ENCODE measurements at places on chromosomes 11 and 22.

- no peaks in the 10 kb centered on the region for H3K36me3 ChIP-seq
- H3K4me1 ChIP-seq: no peaks in the 10 kb centered on the region
Measured at GRCh38 chr11:77269484-77270123, 31.9 kb downstream of the GDPD4 start.

DNA sequence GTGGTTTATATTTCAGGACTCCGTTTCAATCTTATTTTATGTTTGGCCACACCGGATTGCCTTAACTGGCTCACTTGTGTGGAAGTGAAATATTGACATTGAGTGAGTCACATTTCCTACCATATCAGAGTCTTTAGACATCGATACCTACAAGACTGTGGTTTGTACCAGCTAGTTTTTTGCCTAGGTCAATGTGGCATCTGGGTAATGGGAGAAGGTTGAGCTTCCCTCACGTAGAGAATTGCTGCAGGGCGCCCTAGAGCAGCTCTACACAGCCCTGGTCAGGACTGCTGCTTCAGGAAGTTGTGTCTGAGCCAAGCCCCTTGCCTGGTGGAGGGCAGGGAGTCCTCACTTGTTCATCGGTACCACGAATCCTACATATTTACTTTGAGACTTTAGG is 1.6 kb downstream of the GRAMD1B start:
- peak overlapping the region; percentile 86 for H3K4me3 ChIP-seq
- peak; percentile 39 for DNase-seq
- peaks cover 23% of the 10 kb centered on the region for H3K36me3 ChIP-seq
- H3K27ac ChIP-seq: peak overlapping the region; percentile 93
- no peaks in the 10 kb centered on the region for H3K27me3 ChIP-seq
- H3K4me1 ChIP-seq: peaks cover 58% of the 10 kb centered on the region

- no peak for DNase-seq
- no peak overlapping the region for H3K4me3 ChIP-seq
- H3K4me1 ChIP-seq: peaks cover 18% of the 10 kb centered on the region
- no peaks in the 10 kb centered on the region for H3K36me3 ChIP-seq
- H3K27me3 ChIP-seq: peaks cover 7% of the 10 kb centered on the region
Measured at GRCh38 chr11:122634501-122634900, 21.0 kb upstream of the UBASH3B start.

DNA sequence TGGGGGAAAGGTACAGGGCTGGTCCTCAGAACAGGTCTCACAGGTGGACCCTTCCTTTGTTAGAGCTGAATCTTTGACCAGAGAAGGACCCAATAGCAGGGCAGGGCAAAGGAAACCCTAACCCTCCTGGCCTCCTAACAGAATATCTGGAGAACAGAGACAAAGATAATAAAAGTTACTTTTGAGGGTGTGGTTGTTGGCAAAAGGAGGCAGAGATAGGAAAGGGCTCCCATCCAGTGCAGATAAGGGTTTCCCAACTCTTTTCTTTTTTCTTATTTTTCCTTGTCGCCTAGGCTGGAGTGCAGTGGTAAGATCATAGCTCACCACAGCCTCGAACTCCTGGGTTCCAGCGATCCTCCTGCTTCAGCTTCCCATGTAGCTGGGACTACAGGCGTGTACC is 11.9 kb downstream of the PCSK7 start:
- no peak overlapping the region for H3K4me3 ChIP-seq
- no peak overlapping the region for H3K27ac ChIP-seq
- DNase-seq: no peak

- no peak overlapping the region for H3K4me3 ChIP-seq
- no peaks in the 10 kb centered on the region for H3K4me1 ChIP-seq
- no peaks in the 10 kb centered on the region for H3K36me3 ChIP-seq
- H3K27me3 ChIP-seq: peaks cover 10% of the 10 kb centered on the region
- H3K27ac ChIP-seq: no peak overlapping the region
Measured at GRCh38 chr22:45476814-45477213, 25.9 kb upstream of the FBLN1 start.

GRCh38 chr22:26777156-26777801 is 119.9 kb downstream of the MIAT start:
- H3K36me3 ChIP-seq: peaks cover 38% of the 10 kb centered on the region
- no peaks in the 10 kb centered on the region for H3K27me3 ChIP-seq
- no peak for DNase-seq
- H3K4me1 ChIP-seq: no peaks in the 10 kb centered on the region
- H3K4me3 ChIP-seq: no peak overlapping the region

GRCh38 chr11:83852775-83853442 is 566.7 kb upstream of the CCDC90B start:
- no peaks in the 10 kb centered on the region for H3K4me1 ChIP-seq
- H3K27ac ChIP-seq: no peak overlapping the region
- no peak overlapping the region for H3K4me3 ChIP-seq
- no peaks in the 10 kb centered on the region for H3K27me3 ChIP-seq
- no peaks in the 10 kb centered on the region for H3K36me3 ChIP-seq

DNA sequence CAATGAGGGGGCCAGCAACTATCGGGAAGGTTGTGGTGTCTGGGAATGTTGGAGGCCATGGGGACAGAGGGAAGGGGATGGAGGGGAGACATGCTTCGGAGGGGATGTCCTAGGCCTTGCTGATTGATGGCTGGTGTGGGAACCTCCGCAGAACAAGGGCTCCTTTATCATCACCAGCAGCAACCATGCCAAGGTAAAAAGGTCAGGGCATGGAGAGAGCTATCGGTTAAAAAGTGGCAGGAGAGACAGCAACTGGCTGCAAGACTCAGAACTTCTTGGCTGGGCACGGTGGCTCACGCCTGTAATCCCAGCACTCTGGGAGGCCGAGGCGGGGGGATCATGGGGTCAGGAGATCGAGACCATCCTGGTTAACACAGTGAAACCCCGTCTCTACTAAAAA is 3.0 kb downstream of the GSTT4 start:
- no peaks in the 10 kb centered on the region for H3K36me3 ChIP-seq
- H3K4me1 ChIP-seq: peaks cover 4% of the 10 kb centered on the region
- H3K27ac ChIP-seq: no peak overlapping the region
- DNase-seq: no peak
- H3K27me3 ChIP-seq: peaks cover 53% of the 10 kb centered on the region
- H3K4me3 ChIP-seq: no peak overlapping the region

DNA sequence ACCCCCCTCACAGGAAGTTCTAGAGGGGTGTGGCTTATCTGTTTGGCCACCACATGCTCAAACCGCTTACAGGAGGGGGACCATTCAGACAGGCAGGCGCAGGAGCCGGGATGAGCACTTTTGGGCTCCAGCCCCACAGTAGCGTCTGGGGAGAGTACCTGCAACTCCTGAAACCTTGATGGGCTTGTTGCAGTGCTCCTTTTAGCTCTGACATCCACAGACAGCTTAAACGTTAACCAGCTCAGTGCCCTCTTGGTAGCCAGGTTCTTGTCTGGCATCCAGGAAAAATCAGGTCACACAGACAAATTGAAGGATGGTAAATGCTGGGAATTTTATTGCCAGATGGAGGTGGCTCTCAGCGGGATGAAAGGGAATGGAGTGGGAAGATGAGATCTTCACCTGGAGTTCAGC is 326.3 kb downstream of the ETS1 start:
- H3K4me3 ChIP-seq: no peak overlapping the region
- no peak overlapping the region for H3K27ac ChIP-seq
- H3K36me3 ChIP-seq: no peaks in the 10 kb centered on the region
- peaks cover 9% of the 10 kb centered on the region for H3K27me3 ChIP-seq

GRCh38 chr11:125513705-125514265 is 17.7 kb upstream of the FEZ1 start:
- H3K27me3 ChIP-seq: no peaks in the 10 kb centered on the region
- H3K36me3 ChIP-seq: peaks cover 2% of the 10 kb centered on the region
- no peak for DNase-seq

GRCh38 chr22:30875481-30876215 is 92.9 kb downstream of the MORC2 start:
- DNase-seq: no peak
- H3K27me3 ChIP-seq: no peaks in the 10 kb centered on the region
- H3K4me1 ChIP-seq: no peaks in the 10 kb centered on the region
- H3K36me3 ChIP-seq: no peaks in the 10 kb centered on the region
- H3K27ac ChIP-seq: no peak overlapping the region

DNA sequence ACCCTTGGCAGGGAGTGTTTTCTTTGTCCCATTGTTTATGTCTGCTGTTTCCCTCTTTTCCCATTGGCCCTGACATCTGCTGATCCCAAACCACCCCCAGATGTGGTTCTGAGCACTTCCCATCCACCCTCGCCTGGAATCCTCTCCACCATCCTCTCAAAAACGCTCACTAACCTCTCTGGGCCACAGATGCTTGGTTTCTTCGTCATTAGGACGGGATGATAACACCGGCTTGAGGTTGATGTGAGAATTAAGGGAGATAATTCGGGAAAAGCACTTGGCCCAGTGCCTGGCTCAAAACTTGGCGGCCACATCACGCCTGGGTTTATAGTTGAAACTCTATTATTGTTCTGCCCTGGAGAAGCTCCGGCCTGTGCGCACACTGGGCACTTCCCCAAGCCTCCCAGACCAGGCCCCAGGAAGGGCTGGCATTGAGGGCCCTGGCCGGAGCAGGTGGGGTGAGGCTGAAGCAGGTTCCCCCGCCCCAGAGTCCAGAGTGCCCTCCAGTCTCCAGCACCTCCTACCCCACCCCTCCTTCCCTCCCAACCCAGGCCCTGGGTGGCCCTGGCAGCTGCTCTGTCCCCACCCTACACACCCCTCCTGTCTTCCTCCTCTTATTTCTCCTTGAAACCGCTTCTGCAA is 63.7 kb downstream of the CYTH4 start:
- H3K27me3 ChIP-seq: peaks cover 48% of the 10 kb centered on the region
- H3K4me3 ChIP-seq: no peak overlapping the region
- H3K27ac ChIP-seq: no peak overlapping the region
- no peaks in the 10 kb centered on the region for H3K36me3 ChIP-seq

DNA sequence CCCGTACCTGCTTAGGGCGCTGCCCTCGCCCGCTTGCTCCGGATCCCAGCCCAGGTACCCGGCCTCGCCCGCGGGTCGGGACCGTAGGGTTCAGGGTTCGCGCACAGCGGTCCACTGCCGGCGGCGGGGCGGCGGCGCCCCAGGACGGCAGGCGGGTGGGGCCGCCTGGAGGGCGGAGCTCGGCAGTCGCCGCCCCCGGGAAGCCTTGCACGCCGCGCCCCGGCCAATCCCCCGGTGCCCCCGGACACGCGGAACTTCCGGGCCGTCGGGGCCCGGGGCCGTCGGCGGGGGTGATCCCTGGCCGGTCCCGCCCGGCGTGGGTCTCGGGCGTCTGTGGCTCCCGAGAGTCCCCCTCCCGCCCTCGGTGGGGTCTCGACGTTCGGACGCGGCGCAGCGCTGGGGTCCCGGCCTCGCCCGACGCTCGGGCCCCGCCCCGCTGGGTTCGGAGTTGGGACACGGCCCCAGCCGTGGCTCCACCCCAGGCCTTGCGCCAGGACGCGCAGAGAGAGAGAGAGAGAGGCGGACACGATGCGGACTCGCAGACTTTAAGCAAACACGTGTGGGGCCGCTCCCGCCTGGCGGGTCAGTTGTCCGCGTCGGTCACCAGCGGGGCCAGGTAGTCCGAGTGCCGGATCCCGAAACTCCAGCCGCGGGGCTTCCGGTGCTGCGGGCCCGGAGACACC is at the start of gene TYMP:
TYMP (minus strand) TSS at position 116 of the 683 bp plus-strand sequence. CDS start 303 bp downstream, outside the sequence.
- peaks cover 3% of the 10 kb centered on the region for H3K27me3 ChIP-seq
- H3K4me3 ChIP-seq: peak within 1 kb of the TSS; percentile 93
- H3K27ac ChIP-seq: peak within 1 kb of the TSS; percentile 98
- no peaks in the 10 kb centered on the region for H3K36me3 ChIP-seq
- peaks cover 50% of the 10 kb centered on the region for H3K4me1 ChIP-seq
- DNase-seq: peak; percentile 83

GRCh38 chr22:40444178-40444831 is 73.9 kb downstream of the SGSM3 start:
- H3K27ac ChIP-seq: peak overlapping the region; percentile 17
- DNase-seq: no peak
- peaks cover 42% of the 10 kb centered on the region for H3K36me3 ChIP-seq
- no peaks in the 10 kb centered on the region for H3K27me3 ChIP-seq
- H3K4me3 ChIP-seq: no peak overlapping the region
- H3K4me1 ChIP-seq: peaks cover 38% of the 10 kb centered on the region

- no peak overlapping the region for H3K4me3 ChIP-seq
- H3K27me3 ChIP-seq: peaks cover 46% of the 10 kb centered on the region
- peaks cover 10% of the 10 kb centered on the region for H3K4me1 ChIP-seq
- no peak overlapping the region for H3K27ac ChIP-seq
Measured at GRCh38 chr22:50485221-50486131, 1.2 kb upstream of the MIOX start.

DNA sequence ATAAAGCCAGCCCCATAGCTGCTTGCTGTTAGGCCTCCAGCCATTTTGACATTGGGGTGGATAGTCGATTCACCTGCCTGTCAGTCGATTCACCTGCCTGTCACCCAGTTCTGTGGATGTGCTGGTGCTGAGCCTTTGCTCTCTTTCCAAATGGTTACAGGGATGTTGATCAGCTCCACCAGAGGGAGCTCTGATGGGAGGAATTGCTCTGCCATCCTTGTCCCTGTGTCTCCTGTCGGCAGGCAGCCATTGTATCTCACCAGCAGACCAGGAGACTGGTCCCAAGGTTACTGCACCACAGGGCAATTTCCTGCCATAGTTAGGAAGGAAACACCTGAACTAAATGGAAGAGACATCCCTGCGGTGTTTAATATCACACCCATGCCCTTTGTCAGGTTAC is 6.1 kb downstream of the MPEG1 start:
- no peaks in the 10 kb centered on the region for H3K36me3 ChIP-seq
- H3K4me3 ChIP-seq: no peak overlapping the region
- H3K27me3 ChIP-seq: peaks cover 41% of the 10 kb centered on the region
- no peak overlapping the region for H3K27ac ChIP-seq
- H3K4me1 ChIP-seq: peaks cover 12% of the 10 kb centered on the region

GRCh38 chr22:33864723-33865130 is 55.5 kb downstream of the LARGE1 start:
- H3K4me1 ChIP-seq: no peaks in the 10 kb centered on the region
- H3K27me3 ChIP-seq: no peaks in the 10 kb centered on the region
- no peak overlapping the region for H3K27ac ChIP-seq
- no peak overlapping the region for H3K4me3 ChIP-seq
- DNase-seq: no peak

GRCh38 chr11:73989156-73989555 is 6.5 kb upstream of the UCP2 start:
- no peak overlapping the region for H3K4me3 ChIP-seq
- no peak for DNase-seq
- H3K4me1 ChIP-seq: peaks cover 24% of the 10 kb centered on the region
- peaks cover 3% of the 10 kb centered on the region for H3K27me3 ChIP-seq
- H3K27ac ChIP-seq: no peak overlapping the region
- no peaks in the 10 kb centered on the region for H3K36me3 ChIP-seq
